ENCODE measurements at places on chromosomes 4 and X.

DNA sequence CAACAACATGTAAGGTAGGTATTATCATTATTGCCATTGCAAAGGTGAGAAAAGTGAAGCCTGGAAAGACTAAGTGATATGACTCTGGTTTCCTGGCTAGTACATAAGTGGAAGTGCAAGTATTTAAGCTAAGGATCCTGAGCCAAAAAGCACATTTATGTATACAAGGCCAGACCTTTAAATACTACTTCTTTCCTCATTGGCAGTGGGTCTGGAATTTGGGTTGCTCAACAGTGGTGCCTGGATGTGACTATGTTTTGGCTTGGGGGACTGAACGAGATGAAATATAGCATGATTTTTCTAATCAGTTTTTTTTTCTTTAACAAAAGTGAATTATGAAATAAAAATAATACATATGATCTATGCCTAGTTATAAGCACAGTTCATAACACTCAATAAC is 7.4 kb upstream of the FGF13 start:
- DNase-seq: no peak

DNA sequence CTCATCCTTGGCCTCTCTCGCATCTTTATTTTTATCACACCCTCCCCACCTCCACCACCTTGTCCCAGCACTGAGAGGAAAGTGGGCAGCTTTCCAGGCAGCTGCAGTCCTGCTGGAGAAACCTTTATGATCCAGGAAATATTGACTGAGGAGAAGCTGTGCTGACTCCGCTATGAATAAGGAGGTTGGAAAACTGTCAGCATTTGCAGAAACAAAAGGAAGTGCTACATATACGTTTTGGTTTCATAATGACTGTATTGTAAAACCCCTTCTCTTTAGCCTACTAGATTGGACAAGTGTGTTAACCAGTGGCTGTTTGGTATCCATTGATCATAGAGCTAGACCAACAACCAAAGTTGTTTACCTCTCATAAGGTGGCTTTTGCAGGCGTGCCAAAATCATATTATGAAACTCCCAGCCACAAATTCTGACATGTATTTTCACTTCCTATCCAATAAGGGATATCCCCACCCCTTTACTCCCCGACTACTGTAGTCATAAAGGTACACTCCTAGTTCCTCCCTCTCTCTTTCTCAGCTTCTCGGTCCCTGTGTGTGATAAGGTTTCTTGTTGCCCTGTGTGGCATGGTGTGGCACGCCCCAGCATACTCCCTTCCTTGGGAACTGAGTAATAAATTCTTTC is 88.4 kb downstream of the GPR143 start:
- peak; percentile 79 for DNase-seq

DNA sequence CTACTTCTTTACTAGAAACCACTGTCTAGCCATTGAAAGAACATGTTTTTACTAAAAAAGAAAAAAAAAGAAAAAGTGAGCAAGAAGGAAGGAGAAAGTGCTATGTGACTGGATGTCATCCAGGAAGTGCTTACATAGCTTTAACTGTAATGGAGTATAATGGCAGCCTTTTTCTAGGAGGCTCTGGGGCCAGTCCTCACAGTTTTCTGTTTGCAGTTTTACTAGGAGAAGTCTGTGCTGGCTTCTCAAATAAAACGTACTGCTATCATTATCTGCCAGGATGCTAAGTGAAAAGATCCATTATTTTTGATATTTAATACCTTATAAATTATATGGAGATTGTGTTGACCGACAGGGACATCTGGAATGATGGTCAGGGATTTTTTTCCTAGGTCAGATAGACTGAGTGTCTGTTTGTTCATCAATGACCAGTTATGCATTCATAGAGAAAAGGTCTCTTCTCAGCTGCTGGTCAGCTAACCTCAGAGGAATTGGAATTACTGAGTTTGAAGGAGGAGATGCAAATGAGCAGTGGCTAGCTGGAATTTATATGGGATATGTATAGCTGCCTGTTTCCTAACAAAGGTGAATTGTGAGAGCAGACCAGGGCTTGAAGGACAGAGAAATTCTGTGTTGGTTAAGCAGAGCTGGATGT is 21.7 kb downstream of the LPAR4 start:
- DNase-seq: no peak

- DNase-seq: peak; percentile 12
These were observed 21.8 kb upstream of the P2RY10 start for GRCh38 chrX:78923198-78924015.

GRCh38 chr4:33998291-33998690 is 2246.0 kb downstream of the ARAP2 start:
- no peak for DNase-seq

GRCh38 chr4:86558797-86559196 is 35.3 kb upstream of the PTPN13 start:
- no peak for DNase-seq

GRCh38 chrX:125826080-125826479 is 340.0 kb downstream of the DCAF12L2 start:
- no peak for DNase-seq

DNA sequence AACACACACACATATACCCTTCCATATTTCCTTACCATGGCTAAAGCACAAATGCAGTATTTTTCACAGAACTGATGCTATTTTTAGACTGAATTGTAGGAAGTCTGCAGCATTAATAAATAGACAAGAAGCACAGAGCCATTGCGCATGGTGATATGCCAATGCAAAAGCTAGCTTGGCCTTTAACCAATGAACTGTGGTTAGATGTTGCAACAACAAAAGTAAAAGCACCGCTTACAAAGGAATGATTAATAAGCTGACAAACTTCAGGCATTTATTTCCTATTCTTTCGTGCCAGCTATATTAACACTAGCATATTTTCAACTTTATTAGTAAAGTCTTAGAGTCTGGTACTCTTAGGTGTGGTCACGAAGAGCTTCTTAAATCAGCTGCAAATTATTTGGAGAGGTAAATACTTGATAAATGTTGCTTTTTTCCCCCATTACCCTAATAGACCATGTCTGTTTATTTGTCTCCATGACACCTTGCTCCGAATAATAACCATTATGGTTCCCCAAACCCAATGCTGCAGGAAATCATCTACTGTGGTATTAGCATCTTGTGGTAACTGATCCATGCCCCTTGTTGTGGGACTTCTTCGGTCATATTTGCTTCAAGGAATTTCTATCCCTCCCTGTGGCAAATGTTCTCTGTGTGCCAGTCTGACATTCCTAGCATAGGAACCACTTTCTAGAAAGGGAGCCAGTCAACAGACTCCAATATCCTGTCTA is 306.1 kb upstream of the TAPT1 start:
- DNase-seq: no peak

DNA sequence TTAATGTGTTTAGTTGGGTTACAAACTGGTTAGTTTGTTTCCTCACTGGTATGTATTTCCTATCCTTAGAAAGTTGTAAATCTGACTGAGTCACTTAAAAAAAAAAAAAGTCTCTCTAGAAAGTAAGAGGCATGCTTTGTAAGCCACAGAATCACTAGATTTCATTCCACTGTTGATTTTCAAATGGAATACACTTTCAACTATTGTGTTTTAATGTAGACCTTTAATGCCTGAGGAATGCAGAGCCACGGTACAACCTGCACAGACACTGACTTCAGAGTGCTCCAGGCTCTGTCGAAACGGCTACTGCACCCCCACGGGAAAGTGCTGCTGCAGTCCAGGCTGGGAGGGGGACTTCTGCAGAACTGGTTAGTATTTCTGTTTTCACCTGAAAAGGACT is 88.6 kb downstream of the HHIP start:
- DNase-seq: no peak

DNA sequence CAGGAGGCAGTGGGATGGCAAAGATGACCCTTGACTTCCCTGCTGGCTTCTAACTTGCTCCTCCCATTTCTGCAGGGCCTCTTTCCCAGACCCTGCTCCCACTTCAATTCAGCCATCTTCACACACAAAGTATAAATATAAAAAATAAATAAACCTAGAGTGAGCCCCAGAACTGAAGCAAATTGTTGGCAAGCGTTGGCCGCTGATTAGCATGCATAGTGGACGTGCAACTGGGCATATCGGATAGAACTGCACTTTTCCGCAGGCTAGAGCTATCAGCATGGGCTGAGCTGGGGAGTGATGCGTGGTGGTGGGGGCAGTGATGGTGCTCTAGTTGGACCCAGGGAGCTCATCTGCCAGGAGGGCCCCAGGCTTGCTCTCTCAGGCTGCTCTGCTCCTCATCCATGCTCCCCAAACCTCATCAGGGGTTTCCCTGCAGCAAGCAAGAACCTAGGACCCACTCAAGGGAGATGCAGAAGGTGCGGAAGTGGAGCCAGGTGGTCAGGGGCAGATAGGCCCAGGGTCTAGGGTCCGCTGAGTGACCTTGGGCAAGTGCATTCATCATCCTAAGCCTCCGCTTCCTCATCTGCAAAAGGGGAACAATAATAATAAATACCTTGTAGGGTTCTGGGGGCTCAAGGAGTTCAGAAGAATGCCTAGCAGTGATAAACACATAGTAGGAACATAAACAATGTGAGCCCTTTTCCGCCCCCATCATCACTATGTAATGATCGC is 146.8 kb upstream of the PJA1 start:
- no peak for DNase-seq

GRCh38 chr4:156945532-156945931 is 26.1 kb downstream of the PDGFC start:
- no peak for DNase-seq

DNA sequence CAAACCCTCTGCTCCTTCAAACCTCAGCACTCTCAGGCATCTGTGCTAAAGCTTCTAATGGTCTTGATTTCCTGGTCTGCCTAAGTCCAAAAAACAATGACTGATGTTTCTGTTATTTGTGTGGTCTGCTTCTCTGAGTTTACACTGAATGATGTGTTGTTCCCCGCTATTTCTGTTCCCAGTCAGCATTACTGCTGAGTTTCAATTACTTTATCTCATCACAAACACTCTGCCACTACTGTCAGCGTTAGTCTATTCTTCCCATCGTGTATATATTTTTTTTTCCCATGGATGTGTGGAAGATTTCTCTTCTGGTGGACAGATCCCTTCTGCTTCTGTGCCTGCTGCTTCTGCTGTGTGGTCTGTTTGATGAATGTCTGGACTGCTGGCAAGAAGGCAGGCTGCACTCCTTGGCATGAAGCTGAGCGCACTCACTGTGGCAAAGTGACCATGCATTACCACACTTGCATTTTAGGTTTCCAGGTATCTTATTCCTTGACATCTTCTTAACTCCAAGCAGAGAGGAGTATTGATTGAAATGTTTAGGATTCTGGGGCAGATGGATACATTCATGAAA is 106.9 kb upstream of the PAQR3 start:
- DNase-seq: no peak

- no peak for DNase-seq
These were observed 203.0 kb downstream of the CENPC start for GRCh38 chr4:67342291-67342690.

- no peak for DNase-seq
These were observed 3.4 kb downstream of the FAM149A start for GRCh38 chr4:186107947-186108346.

GRCh38 chr4:54217642-54218495 is 11.2 kb upstream of the PDGFRA start:
- peak; percentile 58 for DNase-seq

GRCh38 chr4:1863297-1864033 is 7.5 kb upstream of the LETM1 start:
- DNase-seq: no peak

- DNase-seq: peak; percentile 49
These were observed 125.4 kb upstream of the DMD start for GRCh38 chrX:33336783-33337182.

DNA sequence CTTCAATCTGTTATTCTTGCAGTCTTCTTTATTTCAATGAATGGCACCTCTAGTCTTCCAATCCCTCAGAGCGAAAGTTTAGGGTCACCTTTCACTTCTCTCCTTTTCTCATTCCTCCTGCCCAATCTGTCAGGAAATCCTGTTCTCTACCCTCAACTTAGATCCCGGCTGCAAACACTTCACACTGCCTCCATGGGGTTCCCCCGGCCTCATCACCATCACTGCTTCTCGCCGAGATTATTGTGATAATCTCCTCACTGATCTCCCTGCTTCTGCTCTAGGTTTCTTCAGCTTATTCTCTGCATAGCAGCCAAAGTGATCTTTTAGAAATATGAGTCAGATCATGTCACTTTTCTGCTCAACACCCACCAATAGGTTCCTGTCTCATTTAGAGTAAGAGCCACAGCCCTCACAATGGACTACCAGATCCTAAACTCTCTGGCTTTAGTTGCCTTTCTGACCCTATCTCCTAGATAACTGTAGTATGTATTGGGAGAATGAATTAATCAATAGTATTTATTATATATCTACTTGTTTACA is 43.6 kb upstream of the TBC1D9 start:
- no peak for DNase-seq

- DNase-seq: no peak
These were observed 25.8 kb upstream of the AMELX start for GRCh38 chrX:11267425-11267824.

DNA sequence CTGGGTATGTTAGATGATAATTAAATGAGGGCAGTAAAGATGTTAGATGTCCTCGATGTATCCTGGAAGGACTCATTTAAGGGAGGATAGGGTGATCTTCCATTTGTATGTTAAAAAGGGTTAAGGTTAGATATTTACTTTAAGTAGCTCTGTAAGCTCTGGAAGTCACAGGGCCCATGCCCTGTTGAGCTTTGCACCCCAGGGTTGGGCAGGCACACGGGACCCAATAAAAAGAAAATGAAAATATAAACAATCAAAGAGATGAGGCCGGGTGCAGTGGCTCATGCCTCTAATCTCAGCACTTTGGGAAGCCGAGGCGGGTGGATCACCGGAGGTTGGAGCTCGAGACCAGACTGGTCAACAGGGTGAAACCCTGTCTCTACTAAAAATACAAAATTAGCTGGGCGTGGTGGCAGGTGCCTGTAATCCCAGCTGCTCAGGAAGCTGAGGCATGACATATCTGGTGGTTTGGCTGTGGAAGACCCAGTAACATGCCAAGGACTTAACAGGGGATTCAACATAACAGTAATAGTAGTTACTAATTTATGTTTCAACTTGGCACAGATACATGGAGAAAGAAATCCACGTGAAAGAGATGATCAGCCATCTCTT is 16.9 kb upstream of the PHEX start:
- DNase-seq: no peak

DNA sequence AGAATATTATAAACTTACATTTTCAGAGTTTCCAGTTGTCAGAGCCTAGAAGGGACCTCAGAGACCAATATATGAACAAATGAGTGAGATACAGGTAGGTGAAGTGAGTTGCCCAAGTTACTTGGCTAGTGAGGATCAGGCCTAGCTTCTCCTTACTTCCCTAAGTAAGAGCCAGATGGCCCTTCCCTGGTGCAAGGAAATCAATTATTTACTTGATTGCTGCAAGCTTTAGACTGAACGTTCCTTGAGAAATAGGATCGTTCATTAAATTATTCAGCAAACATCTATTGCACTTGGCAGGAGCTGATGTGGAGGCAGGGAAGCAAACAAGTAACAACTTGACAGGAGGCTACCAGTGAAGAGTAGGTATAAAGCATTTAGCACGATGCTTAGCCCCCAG is 117.8 kb downstream of the EFHC2 start:
- DNase-seq: no peak

DNA sequence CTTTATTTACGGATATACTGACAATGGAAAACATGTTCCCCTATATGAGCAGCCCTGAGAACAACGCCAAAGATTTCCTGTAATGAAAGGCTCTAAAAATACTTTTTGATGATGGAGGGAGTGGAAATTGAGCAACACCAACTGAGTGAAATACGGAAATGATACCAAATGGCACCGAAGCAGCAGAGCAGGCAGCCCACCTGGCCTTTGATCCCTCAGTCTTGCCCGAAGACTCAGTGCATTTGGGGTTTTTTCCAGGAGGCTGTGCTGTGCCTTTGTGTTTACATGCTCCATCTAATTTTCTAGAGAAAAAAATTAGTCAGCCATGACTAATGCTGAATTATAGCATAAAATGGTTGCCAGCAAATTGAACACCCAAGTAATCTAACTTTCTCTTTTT is 169.9 kb upstream of the RBPJ start:
- no peak for DNase-seq
